ENCODE measurements at places on chromosomes 7 and 10.
A peak's percentile ranks its signal among the peaks of the same experiment; 100 is the strongest.

DNA sequence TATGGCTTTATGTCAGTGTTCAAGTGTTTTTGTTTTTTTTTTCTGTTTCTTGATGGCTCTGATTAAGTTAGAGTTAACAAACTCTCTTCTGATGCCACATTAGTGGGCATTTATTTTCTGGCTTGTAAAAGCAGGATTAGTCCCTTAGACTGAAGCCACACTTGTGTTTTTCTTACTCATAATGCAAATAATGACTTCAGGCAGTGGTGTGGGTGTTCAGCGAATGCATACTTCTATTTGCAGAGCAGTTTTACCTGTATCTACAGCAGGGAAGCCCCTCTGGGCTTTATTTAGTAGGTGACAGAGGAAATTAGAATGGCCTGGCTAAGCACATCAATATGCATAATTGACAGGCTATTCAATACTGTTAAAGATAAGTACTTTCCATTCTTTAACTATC is 79.9 kb downstream of the CNNM2 start:
- no peak for DNase-seq

DNA sequence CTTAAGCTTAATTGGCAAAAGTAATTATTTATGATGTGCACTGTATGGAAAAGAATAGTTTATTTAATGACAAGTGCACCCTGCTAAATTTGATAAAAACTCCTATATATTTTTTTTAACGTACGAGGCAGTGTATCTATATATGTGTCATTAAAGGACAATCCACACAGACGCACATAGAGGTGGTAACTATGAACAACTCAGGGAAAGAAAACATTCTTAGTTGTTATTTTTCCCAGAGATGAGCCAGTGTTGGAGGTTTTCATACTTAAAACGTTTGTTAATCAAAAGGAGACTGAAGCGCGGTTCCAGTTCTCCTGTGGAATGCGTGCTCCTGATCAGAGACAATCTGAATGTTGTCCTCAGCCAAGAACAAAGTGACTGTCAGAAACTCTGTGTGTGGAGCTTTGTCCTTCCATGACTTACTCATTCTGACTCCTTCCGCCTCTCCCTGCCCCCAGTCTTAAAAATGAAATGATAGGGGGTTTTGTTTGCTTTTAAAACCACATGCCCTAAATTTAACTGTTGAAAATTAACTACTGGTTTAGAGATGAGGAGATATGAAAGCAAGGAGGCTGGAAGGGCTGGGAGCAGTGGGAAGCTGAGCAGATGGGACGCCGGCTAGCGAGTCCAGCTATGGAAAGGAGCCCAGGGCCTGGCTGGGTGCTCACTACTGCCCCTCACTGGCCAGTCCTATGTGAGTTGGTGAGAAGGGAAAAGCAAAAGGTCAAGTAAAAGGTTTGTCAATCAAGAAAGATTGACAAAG is 99.6 kb downstream of the SVIL start:
- DNase-seq: peak; percentile 57

GRCh38 chr10:90381468-90381867 is 476.4 kb downstream of the HTR7 start:
- DNase-seq: no peak

DNA sequence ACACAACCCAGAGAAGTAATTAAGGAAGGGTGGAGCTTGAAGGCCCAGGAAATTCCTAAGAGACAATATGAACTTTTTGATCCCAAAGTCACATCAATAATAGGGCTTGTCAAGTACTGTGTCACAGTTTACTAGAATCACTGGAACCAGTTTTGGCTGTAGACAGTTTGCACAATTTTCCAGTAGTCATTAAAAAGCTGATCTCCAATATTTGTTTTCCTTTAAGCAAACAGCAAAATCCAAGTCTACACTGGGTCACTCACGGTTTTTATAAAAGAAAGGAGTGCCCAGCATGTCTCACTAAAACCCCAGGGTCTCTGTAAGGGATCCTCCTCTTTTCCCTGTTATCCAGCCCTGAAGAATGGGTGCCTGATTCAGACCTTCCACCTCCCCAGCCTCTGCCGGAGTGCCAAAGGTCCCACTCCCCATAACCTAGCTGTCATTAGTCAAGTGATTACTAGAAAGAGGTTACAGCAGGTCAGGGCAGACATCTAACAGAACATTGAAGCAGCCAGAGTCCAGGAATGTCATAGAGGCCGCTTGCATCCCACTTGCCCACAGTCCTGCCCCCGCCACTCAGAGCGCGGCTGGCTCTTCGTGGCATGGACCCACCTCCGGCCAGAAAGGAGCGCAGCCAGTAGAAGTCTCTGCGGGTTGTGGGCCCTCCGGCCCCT is 552 bp downstream of the SLC25A16 start:
- DNase-seq: no peak

- DNase-seq: peak; percentile 31
Observed at GRCh38 chr7:30922596-30922995, 10.9 kb downstream of the AQP1 start.

GRCh38 chr7:29878081-29878688 is 71.9 kb downstream of the WIPF3 start:
- no peak for DNase-seq

DNA sequence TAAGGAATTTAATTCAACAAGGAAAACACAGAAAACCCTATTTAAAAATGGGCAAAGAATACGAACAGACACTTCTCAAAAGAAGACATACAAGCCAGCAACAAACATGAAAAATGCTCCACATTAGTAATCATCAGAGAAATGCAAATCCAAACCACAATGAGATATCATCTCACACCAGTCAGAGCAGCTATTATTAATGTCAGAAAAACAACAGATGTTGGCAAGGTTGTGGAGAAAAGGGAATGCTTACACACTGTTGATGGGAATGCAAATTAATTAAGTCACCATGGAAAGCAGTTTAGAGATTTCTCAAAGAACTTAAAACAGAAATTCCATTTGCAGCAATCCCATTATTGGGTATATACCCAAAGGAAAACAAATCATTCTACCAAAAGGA is 55.2 kb downstream of the GCC1 start:
- DNase-seq: no peak

DNA sequence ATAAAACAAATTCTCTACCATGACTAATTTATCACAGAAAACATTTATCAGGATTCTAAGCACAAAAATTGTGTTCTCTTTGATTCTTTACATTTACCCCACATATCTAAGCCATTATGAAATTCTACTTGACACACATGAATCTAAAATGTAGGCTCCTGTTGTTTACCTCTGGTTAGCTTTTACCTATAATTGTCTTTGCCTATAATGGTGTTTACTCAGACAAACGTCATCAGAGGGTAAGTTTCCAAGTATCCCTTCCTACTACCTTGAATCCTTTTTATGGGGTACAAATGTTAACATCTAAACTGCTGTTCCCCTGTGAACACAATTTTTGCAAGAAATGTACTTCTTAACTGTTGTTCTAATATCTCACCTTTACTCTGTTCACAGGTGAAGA is 63.5 kb downstream of the MINDY3 start:
- DNase-seq: no peak

DNA sequence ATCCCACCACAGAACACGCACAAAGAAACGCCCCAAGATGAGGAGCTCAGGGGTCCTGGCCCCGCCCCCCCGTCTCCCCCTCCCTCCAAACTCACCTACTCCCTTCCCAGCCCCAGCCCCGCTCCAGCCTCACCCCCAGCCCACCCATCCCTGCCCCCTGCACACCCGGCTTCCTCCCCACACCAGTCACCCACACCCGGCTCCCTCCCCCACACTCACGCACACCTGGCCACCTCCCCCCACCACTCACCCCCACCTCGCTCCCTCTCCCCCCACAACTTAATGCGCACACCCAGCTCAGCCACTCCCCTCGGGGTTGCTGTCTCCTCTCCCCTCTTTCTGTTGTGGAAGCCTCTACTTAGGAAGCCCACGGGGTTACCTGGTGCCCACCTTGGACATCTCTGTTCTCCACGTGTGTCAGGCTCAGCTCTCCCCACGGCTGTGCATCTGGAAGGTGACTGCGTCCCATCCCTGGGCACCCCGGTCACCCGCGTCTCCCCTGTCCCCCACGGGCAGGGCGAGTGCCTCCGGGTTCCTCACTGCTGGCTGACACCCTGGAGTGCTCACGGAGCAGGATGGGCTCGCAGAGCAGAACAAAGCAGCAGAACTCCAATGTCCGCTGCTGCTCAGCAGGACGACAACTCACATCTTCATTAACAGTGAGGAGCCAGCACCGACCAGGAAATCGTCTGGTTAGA is 166.8 kb downstream of the USP6NL start:
- DNase-seq: no peak

DNA sequence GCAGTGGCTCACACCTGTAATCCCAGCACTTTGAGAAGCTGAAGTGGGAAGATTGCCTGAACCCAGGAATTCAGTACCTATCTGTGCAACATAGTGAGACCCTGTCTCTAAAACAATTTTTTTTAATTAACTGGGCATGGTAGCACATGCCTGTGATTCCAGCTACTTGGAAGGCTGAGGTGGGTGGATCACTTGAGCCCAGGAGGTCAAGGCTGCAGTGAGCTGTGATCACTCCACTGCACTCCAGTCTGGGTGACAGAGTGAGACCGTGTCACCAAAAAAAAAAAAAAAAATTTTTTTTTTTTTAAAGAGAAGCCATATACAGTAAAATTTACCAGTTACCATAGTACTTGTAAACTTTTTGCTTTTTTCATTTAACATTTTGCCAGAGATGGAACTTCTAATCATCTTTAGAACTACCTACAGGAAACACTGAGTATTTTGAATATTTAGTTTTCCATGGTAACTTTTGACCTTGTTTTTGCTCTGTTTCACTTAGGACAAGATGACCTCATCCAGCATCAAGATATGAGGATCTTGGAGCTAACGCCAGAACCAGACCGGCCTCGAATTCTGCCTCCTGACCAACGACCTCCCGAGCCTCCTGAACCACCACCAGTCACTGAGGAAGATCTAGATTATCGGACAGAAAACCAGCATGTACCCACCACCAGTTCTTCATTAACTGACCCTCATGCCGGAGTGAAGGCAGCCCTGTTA is 40.6 kb downstream of the MPLKIP start:
- DNase-seq: no peak

GRCh38 chr7:21128062-21128817 is 299.6 kb upstream of the SP4 start:
- DNase-seq: no peak

GRCh38 chr7:68041554-68041953 is 1044.9 kb downstream of the TYW1 start:
- no peak for DNase-seq

DNA sequence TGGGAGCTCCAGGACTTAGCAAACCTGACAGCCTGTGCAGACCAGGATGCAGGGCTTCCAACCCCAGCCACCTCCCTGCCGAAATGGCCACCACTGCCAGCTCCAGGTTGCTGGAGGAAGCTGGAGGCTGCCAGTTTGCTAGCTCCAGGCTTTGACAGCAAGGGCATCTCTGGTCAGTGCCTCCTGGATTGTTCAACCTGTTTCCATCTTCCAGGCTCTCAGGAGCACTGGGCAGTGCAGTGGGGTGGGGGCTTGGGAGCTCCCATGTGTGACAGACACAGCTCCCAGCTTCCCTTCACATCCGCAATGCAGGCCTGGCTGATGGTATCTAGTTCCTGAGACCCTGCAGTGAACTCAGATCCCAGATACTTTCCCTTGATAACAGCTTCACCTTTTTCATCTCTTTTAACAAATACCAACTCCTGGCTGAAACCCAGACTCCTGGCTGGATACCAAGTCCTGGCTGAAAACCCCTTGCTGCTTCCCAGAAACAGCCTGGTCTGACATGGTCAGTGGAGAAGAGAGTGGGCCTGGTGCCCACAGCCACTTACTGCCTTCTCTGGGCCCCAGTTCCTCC is 20.8 kb upstream of the RET start:
- peak; percentile 20 for DNase-seq

DNA sequence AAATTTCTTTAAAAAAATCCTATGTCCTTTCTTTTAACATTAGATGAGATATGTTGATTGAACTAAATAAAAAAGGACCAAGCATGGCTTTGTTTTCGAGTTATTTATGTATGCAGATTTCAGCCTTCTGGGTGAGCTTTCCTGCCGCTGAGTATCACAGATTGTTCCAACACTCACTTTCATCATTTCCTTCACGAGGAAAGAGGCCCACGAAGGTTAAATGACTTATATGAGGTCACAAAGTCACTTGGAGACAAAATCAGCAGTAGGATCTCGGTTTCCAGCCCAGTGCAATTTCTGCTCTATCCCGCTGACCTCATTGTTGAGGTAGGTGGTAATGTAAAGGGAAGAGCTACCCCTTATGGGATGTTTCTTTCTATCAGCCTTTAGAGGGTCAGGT is 226.8 kb downstream of the SKAP2 start:
- DNase-seq: no peak

- DNase-seq: no peak
Observed at GRCh38 chr10:113446739-113447138, 106.1 kb upstream of the HABP2 start.

DNA sequence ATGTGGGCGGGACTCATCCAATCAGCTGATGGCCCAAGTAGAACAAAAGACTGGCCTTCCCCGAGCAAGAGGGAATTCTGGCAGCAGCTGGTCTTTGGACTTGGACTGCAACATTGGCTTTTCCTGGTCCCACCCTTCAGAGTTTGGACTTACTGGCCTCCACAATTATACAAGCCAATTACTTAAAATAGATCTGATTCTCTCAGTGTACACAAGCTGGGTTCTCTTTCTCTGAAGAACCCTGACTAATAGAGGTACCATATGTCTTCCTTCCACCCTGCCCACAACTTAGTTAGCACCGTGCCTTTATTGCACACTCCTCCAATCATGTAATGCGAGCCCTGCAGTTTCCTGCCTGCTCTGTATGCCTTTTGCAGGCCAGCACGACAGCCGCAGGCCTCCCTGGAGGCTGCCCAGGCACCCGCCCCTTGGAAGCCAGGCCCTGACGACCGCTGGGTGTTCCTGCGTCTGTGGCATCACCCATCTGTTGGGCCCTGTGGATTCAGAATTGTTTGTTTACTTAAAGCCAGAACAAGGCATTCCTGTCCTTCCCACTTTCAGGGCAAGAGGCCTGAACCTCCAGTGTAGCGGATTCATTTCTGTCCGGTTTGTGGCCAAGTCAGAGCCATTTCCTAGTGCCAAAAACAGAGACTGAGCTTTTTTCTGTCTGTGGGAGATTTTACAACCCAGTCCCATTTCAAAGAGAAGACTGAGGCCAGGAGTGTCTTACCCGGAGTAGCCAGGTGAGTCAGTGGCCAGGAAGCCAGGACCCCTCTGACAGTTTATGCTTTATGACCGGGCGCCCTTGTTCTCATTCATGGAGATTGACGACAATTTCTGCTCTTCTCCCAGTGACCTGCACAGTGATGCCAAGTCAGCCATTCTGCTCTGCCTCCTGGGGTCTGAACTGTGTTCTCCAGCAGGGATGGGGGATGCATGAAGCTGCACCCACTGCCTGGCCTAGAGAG is 968 bp upstream of the INMT start:
- peak; percentile 92 for DNase-seq
